ENCODE measurements at places on chromosomes 11 and 22. TPM values are rescaled to one million over a fixed set of nuclear protein-coding genes. Genes with fewer than 3 reads are reported as not detected.

OSM gene
- 0.77 TPM for total RNA-seq

POGLUT3 gene
- total RNA-seq: 45.1 TPM

BLID gene
- 8.5 TPM for total RNA-seq

POU2AF1 gene
- total RNA-seq: not detected

DRD2 gene
- 2.5 TPM for total RNA-seq

IFITM10 gene
- total RNA-seq: 9.5 TPM

LRRC75B gene
- total RNA-seq: 16.0 TPM

WBP2NL gene
- 8.6 TPM for total RNA-seq

KCNJ5 gene
- 4.3 TPM for total RNA-seq

DDI1 gene
- total RNA-seq: not detected

CRYBB3 gene
- total RNA-seq: 325 TPM

MUC6 gene
- not detected for total RNA-seq

SERHL2 gene
- total RNA-seq: 4.5 TPM

TRPC6 gene
- total RNA-seq: 11.6 TPM

C11orf65 gene
- total RNA-seq: 4.2 TPM

ZPR1 gene
- 34.8 TPM for total RNA-seq

MYO7A gene
- total RNA-seq: 51.1 TPM

CNGA4 gene
- 0.27 TPM for total RNA-seq
